ENCODE measurements at places on chromosomes 13 and 19.

DNA sequence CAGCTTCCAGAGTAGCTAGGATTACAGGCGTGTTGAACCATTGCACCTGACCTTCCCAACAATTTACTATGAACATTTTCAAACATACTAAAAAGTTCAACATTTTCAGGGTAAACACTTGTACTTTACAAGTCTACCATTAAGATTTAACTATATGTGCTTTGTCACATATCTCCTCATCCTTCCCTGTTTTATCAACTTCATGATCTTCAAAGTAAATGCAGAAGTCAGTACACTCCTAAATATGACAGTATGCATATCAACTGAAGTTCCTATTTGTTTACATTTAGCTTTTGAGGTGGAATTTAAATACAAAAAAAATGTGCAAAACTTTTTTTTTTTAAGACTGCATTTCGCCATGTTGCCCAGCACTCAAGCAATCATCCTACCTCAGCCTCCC is 18.5 kb downstream of the LNX2 start:
- no peak for DNase-seq

GRCh38 chr13:37074703-37075102 is 15.2 kb upstream of the SUPT20H start:
- DNase-seq = no peak

DNA sequence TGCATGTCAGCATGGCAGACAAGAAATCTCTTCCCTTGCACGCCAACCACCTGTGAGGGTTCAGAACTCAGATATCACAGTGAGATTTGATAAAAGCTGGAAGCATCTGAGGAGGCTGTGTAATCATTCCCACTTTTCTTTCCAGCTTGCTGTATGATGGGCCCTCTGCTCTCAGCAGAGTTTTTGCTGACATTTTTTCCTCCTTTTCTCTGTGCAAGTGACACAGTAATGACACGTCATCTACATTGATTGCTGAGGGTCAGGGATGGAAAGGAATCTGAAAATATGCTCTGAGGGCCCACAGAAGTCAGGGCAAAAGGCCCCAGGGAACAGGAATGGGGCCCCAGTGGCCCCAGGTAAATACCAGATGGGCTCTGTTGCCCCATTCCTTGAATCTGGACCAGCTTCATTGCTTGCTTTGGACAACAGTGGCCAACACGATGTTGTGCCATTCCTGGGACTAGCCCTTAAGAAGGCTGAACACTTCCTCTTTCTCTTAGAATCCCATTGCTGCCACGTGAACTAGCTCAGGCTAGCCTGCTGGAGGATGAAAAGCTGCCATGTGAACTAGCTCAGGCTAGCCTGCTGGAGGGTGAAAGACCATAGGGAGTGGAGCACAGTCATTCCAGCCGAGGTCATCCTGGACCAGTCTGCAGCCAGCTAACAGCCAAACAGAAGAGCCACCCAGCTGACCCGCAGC is 68.2 kb downstream of the CACNA1A start:
- DNase-seq = no peak

GRCh38 chr19:23571175-23571574 is 115.8 kb downstream of the ZNF675 start:
- DNase-seq = no peak

DNA sequence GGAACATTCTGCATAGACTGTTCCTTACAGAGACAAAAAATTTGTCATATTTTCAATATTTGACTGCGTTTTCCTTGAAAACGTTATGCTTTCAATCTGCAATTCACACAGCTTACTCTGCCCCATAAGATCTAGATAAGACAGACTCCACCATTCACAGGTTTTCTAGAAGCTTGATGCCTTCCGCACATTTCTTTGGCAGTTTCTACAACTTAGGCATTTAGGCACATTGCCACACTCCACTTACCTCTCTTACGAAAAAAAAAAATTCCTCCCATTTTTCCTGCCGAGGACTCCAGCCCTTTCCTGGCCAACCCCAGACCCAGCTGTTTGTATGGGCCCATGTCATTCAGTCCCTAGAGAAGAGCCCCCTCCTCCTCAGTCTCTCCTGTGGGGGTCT is 11.2 kb downstream of the ATP12A start:
- DNase-seq = no peak

DNA sequence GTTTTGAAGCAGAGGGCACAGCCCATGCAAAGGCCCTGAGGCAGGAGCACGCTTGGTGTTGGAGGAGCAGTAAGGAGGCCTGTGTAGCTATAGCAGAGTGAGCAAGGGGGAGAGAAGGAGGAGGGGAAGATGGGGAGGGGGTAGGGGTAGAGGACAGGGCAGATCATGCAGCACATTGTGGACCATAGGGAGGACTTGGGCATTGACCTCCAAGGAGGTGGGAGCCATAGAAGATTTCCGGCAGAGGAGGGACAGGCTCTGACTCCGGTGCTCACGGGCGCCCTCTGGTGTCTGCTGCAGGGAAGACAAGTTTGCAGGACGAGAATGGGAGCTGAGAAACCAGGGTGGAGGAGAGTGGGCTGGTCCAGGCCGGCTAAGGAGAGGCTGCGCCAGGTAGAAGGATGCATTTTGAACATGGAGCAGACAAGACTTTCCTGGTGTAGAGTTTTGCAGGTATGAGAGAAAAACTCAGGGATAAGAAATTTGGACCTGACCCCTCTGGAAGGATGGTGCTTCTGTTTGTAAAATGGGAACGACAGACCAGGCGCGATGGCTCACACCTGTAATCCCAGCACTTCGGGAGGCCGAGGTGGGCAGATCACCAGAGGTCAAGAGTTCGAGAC is 13.7 kb upstream of the CREB3L3 start:
- peak; percentile 90 for DNase-seq

DNA sequence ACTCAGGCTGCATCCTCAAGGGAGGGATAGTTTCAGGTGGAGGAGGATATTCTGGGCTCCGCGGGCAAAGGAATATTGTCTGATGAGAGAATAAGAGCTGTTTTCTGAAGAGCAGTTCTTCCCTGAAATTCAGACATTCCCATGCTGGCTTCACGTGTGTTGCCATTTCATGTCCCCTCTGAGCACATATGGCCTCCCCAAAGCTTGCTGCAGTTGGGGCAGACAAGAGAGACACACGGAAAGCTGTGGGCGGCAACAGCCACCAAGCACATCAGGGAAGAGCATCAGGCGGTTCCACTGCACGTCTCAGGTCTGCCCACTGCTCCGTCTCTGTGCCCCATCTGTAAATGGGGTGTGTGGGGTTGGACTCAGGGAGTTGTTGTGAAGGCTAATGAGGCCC is 247.5 kb upstream of the TSHZ3 start:
- DNase-seq = no peak

GRCh38 chr13:36848199-36848982 is 29.4 kb downstream of the RFXAP start:
- DNase-seq = no peak

DNA sequence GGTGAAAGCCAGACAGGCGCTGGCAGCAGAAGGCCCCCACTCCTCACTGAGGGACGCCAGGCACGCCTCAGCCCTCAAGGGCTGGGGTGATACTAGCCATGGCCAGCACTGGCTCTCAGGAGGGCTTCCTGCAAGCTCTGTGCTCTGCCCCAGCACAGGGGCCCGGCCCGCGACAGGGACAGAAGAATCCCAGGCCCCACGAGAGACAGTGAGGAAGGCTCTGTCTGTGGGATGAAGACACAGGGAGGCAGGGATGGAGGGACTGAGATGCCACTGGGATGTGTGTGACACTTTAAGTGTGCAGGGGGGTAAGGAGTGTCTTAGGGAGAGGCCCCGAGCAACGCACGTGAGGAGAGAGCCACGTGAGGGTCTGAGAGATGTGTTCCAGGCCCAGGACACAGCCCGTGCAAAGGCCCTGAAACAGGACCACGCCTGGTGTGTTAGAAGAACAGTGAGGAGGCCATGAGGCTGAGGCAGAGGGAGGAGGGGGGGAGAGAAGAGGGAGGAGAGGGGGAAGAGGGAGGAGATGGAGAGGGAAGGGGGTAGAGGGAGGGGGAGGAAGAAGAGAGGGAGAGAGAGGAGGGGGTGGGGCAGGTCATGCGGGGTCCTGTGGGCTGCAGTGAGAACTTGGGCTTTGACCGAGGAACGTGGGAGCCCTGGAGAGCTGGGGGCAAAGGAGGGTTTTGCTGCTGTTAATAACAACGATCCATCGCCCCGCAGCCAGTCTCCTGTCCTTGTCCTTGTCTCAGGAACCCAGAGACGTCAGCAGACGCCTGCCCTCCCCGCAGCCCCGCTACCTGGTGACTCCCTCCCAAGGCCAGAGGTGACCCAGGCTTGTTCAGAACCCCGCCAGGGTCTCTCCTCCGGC is 7.2 kb downstream of the RPL36 start:
- no peak for DNase-seq

GRCh38 chr13:59445812-59446211 is 717.9 kb downstream of the DIAPH3 start:
- DNase-seq = no peak

DNA sequence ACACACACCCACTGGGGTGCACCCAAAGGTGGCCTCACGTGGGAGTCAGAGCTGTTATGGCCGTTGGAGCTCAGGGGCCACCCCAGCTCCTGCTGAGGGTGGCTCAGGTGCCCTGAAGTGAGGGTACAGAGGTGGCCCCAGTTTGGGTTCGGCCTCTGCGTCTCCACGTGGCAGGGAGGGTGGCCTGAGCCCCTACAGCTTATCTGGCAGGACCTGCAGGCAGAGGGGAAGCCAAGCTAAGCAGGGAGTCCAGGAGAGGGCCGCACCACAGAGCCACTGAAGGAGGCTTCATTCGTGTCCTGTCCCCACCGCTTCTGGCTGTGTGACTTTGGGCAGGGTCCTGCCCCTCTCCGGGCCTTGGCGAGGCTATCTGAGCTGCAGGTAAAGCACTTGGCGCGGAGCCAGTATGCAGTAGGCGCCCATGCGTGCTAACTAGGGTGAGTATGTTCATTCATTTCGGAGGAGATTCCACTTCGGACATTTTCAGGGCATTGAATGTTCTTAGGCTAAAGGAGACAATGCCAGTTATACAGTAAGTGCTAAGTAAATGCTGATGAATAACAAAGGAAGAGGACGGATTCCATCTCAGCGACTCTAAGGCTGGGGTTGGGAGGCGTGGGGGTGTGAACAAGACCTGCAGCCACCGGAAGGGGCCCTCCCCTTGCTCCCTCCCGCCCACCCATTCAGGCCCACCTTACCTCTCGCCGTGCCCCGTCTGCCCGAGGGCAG is 4.9 kb downstream of the REX1BD start:
- peak; percentile 46 for DNase-seq

- no peak for DNase-seq
Measured at GRCh38 chr13:72397265-72397664, 330.2 kb downstream of the MZT1 start.

GRCh38 chr13:49457221-49457620 is 13.1 kb downstream of the SETDB2 start:
- no peak for DNase-seq

GRCh38 chr13:50668049-50668448 is 175.4 kb downstream of the DLEU7 start:
- DNase-seq = no peak

DNA sequence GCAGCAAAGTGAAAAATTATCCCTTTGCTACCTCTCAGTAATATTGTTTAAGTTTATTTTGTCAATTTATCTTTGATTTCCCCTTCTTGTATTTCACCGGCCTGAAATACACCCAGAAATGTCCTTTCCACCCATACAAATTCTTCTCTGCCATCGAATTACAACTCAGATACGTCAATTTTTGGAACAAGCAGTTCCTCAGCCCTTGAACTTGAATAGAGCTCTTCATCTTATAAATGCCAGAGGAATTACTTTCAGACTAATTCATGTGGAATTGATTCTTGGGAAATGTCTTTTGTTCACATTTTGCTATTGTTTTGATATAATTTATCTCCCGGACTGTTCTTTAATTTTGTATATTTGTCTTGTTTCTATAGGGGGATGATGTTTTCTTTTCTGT is 1359.3 kb upstream of the MIR17HG start:
- DNase-seq = no peak

- DNase-seq = no peak
Measured at GRCh38 chr13:46051968-46052318, 603 bp downstream of the ZC3H13 start.

GRCh38 chr19:55370305-55370988 is at the start of gene IL11:
Gene IL11 (minus strand): TSS chr19:55370463. CDS start chr19:55370310, 153 bp downstream.
- DNase-seq = no peak

DNA sequence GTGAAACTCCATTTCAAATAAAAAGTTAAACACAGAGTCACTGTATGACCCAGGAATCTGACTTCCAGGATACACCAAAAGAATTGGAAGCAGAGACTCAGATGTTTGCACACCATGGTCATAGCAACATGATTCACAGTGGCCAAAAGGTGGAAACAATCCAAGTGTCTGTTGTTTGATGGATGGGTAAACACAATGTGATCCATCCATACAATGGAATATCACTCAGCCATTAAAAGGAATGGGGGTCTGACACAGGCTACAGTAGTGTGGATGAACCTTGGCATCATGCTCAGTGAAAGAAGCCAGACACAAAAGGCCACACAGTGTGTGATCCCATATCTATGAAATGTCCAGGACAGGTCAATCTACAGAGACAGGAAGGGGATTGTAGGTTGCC is 174.3 kb downstream of the PTPRS start:
- no peak for DNase-seq

DNA sequence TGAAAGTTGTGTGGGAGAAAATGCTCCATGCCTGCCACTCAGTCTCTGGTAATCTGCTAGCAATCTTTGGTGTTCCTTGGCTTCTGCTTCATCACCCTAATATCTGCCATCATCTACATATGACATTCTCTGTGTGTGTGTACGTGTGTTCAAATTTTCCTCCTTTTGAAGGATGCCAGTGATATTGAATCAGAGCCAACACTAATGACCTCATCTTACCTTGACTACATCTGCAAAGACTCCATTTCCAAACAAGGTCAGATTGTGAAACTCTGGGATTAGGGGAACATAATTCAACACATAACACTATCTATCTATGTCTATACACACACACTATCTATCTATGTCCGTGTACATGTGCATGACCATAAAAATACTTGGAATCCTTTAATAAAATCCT is 81.4 kb upstream of the IRS2 start:
- DNase-seq = no peak

DNA sequence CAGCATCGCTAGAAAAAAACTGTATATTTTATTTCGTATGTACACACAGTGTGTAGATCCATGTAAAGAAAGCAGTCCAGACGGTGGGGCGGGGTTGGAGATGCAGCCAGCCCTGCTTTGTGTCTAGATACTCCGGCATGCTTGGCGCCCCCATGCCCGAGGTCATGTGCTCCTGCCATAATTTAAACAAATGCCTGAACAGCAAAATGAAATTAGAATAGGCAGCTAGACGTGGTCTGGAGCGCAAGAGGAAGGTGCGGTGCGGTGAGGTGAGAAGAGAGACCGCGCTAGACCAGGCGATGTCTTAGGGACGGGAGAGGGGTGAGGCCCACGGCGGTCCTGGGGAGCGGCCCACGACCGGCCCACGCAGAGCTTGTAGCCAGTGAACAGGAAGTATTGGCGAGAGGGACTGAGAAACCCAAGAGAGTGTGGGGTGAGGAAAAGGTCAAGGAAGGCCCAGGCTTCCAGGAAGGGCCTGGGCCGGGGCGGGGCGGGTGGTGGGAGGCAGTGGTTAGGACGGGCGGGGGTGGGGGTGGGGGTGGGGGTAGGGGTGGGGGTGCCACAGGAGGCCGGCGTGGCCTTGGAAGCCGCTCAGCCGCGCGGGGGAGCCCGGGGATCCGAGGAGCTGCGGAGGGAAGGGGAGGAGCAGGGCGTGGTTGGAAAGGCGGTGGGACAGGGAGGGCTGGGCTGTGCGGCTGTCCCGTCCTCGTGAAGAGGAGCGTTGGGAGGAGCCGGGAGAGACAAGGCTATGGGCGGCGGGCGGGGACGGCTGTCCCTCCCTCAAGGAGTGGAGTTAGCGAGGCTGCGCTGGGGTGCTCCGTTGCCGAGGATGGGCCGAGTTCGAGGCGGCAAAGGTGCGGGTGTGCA is 254.7 kb upstream of the SGCG start:
- no peak for DNase-seq
